ENCODE measurements at places on chromosomes 7 and 10. TPM values are rescaled to one million over a fixed set of nuclear protein-coding genes. Genes with fewer than 3 reads are reported as not detected.
A peak's percentile ranks its signal among the peaks of the same experiment; 100 is the strongest.

DNA sequence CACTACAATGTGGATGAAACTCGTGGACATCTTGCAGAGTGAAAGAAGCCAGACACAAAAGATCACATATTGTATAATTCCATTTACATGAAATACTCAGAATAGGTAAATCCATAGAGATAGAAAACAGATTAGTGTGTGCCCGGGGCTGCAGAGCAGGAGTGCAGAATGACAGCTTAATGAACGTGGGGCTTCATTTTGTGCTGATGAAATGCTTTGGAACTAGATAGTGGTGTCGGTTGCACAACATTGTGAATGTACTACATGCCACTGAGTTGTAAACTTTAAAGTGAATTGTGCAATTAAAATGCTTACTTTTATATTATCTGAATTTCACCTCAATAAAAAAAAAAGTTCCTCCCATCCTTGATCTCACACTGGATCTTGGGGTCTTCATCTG, 31.8 kb upstream of the CARD11 start:
- no peak for DNase-seq

- no peak for DNase-seq
Measured at GRCh38 chr10:35215107-35215506, 88.5 kb downstream of the CREM start.

RBAK gene
- 14.3 TPM for total RNA-seq

DNA sequence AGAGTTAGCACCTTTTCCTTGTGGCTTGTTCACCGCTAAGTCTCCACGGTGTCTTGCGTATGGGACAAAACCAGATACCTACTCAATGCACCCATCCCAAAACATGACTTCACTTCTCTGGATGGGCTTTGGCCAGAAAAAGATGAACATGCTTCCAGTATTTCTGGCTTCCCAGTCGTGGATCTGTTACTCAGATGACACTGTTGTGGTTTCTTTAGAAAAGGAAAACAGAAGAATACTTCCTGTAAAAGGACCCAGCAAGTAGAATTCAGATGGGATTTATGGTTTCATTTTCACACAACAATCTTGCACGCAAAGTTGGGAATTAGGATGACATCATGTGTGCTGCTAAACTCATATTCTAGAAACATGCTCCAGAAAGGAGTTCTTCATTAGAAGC, 216.7 kb downstream of the ADAM12 start:
- no peak for DNase-seq

- DNase-seq: no peak
Measured at GRCh38 chr7:67406976-67407375, 410.3 kb downstream of the TYW1 start.

GPR158 gene
- total RNA-seq: 63.9 TPM

DNA sequence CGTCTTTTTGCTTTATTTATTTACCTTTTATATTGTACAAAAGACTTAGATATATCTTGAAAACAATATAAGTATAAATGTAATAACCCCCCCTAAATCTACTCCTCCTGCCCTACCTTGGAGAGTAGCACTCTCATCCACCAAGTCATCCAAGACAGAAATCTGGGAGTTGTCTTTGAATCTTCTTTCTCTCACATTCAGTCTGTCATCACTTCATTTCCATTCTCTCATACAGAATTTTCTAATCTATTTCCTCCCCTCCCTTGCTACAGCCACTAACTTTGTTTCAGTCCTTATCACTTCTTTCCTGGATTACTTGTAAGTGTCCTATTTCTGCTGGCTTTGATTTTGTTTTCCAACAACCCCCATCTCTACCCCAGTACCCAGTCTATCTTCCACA, 170.6 kb downstream of the SEMA3D start:
- DNase-seq: no peak

CYP2W1 gene
- total RNA-seq: not detected

GRCh38 chr7:43469051-43469450, 113.9 kb upstream of the STK17A start:
- DNase-seq: no peak

DNA sequence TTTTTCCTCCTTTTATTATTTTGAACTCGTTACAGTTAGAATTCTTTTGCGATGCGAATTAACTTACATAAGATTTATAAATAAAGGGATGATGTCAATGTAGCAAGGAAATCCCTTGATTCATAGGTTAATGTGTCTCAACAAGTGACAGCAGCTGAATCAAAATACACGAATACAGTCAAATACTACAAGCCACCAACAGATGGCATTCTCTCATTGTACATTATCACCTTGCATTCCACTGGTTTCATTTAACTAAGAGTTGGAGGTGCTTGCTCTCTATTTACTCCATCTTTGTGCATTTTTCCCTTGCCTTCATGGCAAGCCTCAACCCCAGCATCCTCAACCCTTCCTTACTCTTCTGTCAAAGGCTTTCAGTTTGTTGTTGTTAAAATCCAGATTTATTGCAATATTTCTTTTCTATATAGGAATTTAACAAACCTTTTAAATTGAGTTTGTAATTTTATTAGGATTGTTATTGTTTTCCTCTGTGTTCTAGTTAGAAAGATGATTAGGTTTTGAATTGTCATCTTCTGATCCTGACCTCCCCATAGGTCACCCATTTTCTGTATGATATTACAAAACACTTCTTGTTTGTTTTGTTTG, 78.3 kb downstream of the SLC25A40 start:
- DNase-seq: no peak

RAB18 gene
- 132 TPM for total RNA-seq

DNA sequence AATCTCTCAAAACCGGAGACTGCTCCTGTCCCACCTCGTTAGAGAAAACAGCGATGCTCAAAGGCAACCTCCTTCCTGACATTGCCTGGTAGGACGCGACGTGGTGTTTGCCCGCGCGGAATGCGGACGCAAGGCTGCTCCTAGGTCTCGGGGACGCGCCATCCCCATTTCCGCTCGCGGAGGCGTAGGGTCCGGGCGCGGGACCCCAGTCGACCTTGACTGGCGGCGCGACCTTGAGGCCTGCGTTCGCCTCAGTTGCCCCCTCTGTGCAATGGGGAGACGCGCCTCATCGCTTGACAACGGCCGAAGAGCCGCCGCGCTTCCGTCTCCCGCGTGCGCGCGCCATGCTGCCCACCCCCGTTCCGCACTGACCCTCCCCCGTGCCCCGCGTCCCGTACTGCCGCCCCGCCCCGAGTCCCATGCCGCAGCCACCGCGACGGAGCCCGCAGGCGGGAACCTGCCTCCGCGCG, 412 bp upstream of the PPIA start:
- DNase-seq: no peak

- DNase-seq: no peak
Measured at GRCh38 chr10:34016576-34016975, 682.1 kb upstream of the NRP1 start.

- no peak for DNase-seq
Measured at GRCh38 chr7:48154792-48155413, 16.4 kb upstream of the ABCA13 start.

CCDC3 gene
- 34.1 TPM for total RNA-seq

DNA sequence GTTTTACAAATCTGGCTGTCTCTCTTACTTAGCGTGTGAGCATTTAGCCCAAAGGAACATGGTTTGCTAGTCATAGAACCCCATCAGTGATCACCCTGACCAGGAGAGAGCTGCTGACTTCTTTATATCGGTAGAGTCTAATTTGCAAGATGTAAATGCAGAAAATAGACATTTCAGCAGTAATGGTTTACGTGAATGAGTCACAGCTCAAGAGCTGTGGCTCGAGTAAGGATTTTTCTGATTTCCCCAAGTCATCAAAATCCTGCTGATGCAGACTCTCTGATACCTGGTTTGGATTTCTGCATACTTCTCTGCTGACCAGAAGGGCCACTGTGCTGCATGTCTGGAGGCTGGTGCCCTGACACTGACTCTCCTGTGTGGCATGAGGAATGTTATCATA, 25.7 kb downstream of the NUB1 start:
- no peak for DNase-seq

GRCh38 chr10:12854988-12855387, 146.5 kb downstream of the CCDC3 start:
- no peak for DNase-seq

MLXIPL gene
- 38.4 TPM for total RNA-seq

GRCh38 chr10:11063856-11064255, 46.2 kb downstream of the CELF2 start:
- DNase-seq: no peak

DNA sequence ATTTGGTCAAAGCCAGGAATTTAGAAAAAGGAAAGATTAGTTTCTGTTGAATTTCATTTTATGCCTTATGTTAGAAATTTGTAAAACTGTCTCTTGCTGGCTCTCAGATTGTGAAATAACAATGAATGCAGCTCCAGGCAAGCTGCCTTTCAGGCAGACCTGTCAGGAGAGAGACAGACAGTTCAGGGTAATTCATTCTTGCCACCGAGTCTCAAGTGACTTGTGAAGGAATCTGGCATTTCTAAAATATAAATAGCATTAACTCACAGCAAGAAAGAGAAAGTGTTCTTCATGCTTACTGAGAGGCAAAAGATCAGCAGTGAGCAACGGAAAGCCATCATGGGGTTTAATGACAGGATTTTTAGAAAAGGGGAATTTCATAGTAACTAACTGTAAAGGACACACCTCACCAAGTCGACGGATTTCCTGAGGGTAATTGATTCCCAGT, 442.3 kb upstream of the AKR1E2 start:
- DNase-seq: no peak

DNA sequence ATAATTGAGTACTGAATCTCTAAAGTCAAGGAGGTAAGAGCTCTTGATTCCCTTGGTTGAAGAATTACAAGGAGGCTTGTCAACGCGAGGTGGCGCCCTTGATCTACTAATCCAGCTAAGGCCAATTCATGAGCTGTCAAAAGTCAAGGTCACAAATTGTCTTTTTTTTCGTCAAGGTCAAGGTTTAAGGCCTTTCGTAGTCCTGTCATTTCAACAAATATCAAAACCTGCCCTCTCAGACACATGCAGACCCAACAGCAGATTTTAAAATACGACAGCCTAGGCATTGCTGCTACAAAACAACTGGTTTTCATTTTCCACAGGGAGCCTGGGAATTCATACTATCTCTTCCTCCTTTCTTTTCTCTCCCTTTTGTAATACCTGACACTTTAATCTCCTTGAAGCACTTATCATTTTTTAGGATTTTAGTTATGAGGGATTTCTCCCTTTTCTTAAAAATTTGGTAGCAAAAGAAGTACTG, 3.6 kb downstream of the HOXA13 start:
- DNase-seq: peak; percentile 79

TLX1 gene
- total RNA-seq: not detected

AS3MT gene
- total RNA-seq: 0.44 TPM

Data from dorsolateral prefrontal cortex (tissue), 122 donors.